Neural progenitor cell (in vitro differentiated cells): ENCODE measurements at places on chromosomes 6 and 20. TPM values are rescaled to one million over a fixed set of nuclear protein-coding genes. Genes with fewer than 3 reads are reported as not detected.

The SPATS1 gene
- total RNA-seq = 0.25 TPM in 1 of 2 replicates, not detected in the other

The GRM1 gene
- 0.50 and 0.79 TPM in 2 replicates for total RNA-seq

The ACTL10 gene
- total RNA-seq = 0.19 TPM in 1 of 2 replicates, not detected in the other

The PRL gene
- not detected in 2 replicates for total RNA-seq

The LTB gene
- total RNA-seq = 0.15 TPM in 1 of 2 replicates, not detected in the other

The WDR27 gene
- total RNA-seq = 69.0 and 89.0 TPM in 2 replicates

The RAB44 gene
- total RNA-seq = 0.03 TPM in 1 of 2 replicates, not detected in the other

The TGM3 gene
- 0.31 TPM in 1 of 2 replicates, not detected in the other for total RNA-seq

The DEFB124 gene
- total RNA-seq = not detected in 2 replicates

DNA sequence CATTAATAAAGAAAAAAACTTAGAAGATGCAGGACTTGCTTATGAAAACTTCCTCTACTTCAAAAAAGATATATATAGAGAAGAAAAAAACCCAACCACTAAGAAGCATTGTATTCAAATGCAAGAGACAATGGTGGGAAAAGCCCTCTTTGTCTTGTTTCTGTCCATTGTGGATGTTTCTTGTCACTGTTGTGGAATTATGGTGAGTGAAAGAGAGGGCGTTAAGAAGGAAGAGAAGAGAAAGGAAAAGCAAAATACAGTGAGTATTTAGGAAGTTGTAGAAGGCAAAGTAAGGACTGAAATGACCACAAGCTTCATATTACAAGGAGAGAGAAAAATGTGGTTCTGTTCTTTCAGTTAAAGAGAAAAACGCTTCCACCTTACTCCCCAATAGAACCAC, 14.1 kb upstream of the THBD start:
- no peak for DNase-seq

DNA sequence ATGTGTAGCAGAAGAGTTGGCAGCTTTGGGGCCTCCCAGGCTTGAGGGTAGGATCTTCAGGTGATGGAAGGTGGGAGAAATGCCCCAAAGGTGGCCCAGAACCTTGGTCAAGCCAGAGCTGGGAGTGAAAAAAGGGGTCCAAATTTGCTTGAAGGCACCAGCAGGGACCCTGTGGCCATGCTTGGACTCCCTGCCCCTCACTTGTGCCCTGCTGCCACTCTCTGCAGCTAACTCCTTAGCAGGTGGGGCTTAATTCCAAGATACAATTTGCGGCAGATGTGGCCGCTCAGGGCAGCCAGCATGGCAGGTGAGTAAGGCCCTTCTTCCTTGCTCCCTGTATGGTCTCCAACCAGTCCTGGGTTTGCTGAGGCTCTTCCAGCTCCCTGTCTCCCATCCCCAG, 285.0 kb upstream of the RNF24 start:
- no peak for DNase-seq

DNA sequence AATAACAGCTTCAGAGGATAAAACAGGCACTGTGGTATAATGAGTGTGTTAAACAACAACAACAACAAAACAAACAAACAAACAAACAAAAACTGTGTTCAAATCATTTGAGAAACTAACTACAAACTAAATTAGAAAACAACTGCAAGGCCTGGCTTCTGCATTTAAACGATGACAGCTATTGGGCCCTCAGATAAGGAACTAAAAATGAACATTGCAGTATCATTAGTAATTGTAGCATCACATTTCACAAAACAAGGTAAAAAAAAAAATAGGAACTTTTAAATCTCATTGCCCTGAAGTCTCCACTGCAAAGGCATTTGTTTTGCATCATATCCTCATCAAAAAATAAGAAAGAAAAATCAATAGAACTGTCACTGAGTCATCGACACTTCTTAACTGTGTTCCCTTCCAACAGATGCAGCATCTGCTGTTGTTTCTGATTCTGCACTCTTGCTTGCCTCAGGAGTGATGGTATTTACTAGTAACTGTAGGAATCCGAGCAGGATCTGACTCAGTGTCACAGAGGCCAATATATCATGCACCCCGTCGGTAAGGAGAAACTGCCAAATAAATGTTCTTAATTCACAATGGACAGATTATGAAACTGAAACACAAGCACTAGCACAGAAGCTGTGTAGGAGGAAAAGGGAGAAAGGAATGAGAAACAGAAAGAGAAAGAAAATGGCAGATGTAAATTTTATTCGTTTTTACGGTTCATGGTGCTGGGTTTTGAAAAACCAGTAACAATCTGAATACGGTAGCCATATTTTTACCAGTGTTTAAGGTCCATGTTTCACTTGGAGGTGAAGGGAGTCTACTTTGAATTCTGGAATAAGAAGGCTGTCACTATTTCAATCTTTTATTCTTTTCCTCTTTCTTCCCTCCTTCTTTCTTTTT, 365.7 kb upstream of the EPHA7 start:
- DNase-seq = peak; percentile 27

DNA sequence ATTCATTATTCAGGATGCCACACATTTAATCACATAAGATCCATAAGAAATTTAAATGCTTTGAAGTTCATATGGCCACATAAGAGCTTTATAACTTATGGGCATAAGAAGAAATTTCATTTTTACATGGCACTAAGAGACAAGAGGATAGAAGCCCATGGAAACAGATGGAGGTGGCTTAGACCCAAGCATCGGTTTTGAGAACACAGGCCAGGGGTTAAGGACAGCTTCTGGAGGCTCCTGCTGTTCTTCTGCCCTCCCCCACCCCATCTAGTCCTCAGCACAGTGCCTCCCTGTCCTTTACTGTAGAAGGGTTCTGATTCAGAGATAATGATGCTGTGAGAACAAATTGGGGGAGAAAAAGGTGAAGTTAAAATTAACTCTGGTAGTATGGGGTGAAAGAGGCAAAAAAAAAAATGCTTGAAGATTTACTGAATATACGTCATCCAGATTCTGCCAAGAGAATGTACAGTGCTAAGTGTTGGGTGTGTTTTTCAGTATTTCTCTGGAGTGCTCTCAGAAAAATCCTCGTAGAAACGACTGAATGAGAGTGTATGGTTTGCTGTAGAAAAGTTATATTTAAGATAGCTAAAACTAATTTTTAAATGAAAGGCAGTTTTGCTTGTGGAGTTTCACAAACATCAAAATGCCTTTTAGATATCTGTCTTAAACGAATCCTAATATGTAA, 539.7 kb downstream of the QKI start:
- no peak for DNase-seq

DNA sequence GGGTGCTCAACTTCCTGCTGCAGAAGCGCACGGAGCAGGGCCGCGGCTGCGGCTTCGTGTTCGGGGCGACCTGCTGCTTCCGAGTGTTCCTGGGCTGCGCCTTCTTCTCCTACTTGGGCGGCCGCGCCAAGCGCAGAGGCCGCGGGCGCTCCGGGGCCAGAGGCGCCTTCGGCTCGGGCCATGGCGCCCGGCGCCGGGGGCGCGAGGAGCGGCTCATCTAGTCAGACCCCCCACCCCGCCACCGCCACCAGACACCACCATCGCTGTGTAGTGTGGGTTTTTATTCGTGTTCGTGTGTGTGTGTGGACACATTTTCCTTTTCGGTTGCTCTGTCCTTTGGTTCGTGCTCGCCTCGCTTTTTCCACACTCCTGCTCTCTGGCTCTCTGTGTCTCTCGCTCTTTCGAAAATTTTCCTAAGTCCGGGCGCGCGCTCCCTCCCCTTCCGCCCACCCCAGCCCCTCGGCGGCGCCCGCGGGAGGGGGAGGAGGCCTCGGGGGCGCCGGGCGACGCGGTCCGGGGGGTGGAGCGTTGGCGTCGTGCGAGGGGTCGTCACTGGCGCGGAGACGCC, 38.1 kb downstream of the GNAS start:
- DNase-seq = peak; percentile 86

- DNase-seq = peak; percentile 74
Measured at GRCh38 chr6:27295301-27296079, 16.6 kb downstream of the POM121L2 start.

GRCh38 chr6:131223416-131223815, 88.1 kb downstream of the AKAP7 start:
- no peak for DNase-seq

- peak; percentile 25 for DNase-seq
Measured at GRCh38 chr6:36827261-36828079, 11.8 kb downstream of the CPNE5 start.

DNA sequence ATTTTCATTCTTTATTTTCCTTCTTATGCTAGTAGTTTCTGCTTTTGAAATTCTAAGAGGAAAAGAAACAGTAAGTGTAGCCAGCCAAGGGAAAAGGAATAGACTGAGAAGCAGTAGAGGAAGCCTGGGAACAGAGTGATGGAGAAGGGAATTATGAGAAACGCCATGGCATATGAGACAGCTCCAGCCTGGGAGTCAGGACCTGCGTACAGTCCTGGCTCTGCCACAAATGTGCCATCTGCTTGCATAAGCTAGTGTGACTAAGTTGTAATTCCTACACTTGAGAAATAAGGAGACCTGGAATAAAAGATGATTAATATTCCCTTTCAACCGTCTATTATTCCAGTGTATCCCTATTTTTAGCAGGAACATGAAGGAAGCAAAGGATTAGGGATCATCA, 47.5 kb downstream of the OSTM1 start:
- no peak for DNase-seq

DNA sequence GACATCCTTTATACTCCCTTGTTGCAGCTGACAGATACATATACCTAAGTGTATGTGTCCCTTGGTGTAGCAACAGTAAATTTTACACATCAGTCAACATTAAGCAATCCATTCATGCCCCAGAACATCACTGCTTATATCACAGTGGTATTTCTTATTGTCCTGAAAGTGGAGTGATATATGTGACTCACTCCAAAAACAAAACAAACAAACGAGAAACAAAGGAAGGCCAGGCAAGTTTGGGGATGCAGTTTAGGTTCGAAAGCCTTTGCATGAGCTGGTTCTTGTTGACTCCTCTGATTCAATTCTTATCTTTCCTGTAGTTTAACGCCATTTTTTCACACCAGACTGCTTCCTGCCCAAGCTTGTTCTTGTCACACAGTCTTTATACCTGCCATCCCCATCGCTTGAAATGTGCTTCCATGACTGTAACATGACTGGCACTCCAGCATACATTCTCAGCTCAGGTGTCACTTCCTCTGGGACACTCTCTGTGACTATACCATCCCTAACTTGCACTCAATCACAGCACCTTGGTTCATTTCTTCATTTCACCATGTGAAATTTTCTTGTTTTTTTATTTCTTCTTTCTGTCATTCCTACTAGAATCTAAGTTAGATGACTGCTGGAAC, 125.0 kb upstream of the TSHZ2 start:
- DNase-seq = no peak

- no peak for DNase-seq
Measured at GRCh38 chr6:85458782-85459181, 8.9 kb downstream of the NT5E start.

DNA sequence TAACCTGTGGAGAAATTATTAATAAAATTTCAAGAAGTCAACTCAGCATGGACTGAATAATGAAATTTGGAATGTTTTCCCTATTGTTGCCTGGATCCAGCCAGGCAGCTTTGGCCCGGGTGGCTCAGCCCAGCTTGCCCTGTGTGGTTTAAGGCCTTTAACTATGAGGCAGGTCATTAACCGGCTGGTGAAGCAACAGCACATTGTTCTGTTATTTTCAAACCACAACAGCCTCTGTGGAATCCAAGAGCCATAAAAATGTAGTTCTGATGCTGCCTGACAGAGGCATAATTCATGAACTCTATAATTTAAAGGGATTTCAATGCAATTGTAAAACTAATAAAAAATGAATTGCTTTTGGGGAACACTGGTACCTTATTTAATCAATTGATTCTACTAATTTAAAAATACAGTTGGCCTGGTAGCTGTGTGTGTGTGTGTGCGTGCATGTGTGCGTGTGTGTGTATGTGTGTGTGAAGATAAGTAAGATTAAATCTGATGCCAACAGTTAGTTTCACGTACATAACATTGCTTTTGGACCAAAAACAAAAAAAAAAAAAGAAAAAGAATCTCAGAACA, 117.7 kb downstream of the RPS12 start:
- DNase-seq = peak; percentile 50

GRCh38 chr20:4245542-4245941, 230.2 kb upstream of the RNF24 start:
- no peak for DNase-seq

DNA sequence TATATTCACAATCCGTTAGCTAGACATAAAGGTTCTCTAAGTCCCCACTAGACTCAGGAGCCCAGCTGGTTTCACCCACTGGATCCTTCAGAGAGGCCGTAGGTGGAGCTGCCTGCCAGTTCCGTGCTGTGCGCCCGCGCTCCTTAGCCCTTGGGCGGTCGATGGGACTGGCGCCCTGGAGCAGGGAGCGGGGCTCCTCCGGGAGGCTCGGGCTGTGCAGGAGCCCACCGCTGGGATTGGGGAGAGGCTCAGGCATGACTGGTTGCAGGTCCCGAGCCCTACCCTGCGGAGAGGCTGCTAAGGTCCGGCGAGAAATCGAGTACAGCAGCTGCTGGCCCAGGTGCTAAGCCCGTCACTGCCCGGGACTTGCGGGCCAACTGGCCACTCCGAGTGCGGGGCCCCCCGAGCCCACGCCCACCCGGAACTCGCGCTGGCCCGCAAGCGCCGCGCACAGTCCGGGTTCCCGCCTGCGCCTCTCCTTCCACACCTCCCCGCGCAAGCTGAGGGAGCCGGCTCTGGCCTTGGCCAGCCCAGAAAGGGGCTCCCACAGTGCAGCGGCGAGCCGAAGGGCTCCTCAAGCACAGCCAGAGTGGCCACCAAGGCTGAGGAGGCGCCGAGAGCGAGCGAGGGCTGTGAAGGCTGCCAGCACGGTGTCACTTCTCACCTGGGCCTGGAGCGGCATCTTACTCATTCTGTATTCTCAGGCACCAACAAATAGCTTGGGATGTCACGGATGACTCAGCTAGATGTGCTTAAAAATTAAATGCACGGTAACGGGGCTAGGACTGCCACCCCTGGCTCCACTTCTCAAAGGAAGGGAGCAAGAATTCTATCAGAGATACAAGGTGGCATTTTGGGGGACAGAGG, 44.1 kb downstream of the IRF4 start:
- no peak for DNase-seq

DNA sequence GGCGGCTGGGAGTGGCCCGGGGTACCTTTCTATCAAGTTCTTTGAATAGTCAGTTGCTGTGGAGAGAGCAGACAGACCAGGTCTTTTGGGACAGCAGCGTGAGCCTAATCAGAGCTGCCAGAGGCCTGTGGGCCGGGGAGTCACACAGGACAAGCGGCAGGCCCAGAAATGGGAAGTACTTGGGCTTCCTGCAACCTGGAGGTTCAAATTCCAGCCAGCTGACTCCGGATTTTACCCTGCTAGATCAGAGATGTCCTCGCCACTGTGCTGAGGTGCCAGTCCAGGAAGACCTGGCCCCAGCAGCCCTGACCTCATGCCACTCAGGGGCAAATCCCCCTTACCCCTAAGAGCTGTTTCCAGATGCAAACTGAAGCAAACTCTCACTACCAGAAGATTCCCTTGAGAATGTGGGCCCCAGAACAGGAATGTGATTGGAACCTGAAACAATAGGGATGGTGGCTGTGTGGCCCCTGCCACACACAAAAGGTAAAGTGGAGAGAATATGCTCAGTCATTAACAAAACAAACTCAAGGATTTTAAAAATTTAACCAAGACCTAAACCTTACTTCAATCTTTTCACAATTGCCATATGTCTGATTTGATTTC, 9.7 kb downstream of the BEND3 start:
- DNase-seq = peak; percentile 36
